ENCODE measurements at places on chromosomes 5 and 9.
A peak's percentile ranks its signal among the peaks of the same experiment; 100 is the strongest.

DNA sequence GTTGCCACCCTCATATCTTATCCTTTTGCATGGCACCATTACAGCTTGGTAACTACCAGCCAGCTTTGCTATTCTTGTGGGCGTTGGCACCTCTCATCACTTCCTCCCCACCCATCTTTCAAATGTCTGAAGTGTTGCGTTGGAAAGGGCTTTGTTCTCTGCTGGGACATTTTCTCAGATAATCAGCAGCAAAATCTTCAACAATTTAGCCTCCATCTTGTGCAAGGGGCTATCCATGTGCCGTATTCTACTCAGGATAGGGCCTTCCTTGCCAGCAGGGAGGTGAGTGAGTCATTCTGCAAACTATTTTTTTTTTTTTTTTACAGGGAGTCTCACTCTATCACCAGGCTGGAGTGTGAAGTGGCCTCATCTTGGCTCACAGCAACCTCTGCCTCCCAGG is 62.1 kb upstream of the NUDT12 start:
- no peak for DNase-seq

DNA sequence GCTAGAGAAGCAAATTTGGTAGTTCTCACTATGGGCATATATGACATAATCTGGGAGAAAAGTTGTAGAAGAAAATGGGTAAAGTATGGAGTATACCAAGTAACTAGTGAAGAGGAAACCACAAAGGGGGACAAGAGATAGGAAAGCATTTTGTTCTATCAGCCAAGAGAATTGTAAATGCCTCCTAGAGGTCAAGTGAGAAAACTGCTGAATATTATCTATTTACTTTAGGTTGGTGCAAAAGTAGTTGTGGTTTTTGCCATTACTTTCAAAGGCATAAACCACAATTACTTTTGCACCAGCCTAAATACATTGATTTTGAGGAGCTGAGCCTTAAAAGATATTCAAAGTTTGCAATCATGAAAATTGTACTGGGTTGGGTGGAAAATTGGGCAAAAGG is 126.7 kb upstream of the GRHPR start:
- DNase-seq, result no peak

DNA sequence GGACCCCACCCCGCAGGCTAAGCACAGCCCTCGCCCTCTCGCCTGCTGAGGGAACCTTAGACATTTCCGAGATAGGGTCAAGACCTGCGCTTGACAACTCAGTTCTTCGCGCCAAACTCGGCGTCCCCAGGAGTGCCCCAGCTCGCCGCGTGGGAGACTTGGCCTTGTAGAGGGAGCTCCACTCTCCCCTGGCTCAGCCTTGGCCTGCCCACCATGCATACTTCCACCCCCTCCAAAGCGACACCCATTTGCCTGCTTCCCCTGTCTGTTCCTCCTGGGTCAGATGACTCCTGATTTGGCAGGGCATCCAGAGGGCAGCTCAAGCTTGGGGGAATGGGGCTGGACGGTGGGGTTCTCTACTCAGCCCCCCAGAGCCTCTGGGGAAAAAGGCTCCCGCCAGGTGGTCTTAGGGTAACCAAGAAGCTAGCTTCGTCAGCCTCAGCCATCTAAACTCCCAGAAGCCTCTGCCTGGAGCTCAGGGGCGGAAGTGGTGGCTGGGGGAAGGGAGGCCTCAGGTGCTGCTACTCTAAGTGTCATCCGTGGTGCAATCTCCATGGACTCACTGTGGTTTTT is 560 bp downstream of the DOCK2 start:
- DNase-seq, result peak; percentile 49

- no peak for DNase-seq
These were observed 677.5 kb upstream of the ST8SIA4 start for GRCh38 chr5:101580591-101580990.

DNA sequence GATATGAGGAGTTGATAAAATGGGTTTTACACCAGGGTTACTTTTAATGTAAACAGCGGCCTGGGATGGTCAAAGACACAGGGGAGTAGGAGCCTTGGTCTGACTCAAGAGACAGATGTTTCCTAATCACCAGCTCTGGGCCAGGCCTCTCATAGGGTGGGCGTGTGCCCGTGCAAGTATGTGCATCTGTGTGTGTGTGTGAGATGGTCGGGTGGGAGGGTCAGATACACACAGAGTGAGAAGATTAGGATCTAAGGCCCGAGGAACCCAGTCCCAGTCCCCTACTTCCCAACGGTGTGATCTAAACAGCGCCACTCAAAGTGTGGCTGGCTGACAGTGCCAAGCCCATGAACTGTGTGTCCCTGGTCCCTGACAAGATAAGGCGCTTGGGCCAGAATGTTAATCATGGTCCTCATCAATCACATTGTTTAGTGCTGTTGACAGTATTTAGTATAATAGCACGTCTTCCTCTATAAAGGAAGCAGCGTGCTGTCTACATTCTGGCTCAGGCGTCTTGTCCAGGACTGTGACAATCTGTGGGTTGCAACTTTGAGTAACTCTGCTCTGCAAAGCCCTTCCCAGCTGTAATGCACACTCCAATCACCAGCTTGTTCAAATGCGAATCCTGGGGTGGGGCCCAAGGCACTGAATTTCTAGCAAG is 173.7 kb downstream of the DAB2IP start:
- no peak for DNase-seq

- no peak for DNase-seq
These were observed 151.6 kb upstream of the PHYKPL start for GRCh38 chr5:178383919-178384815.

GRCh38 chr5:26948921-26949320 is 89.5 kb downstream of the CDH9 start:
- DNase-seq, result no peak

- DNase-seq, result no peak
These were observed 59.0 kb upstream of the DPYSL3 start for GRCh38 chr5:147568710-147569406.

GRCh38 chr5:137344723-137345322 is 154.3 kb downstream of the SPOCK1 start:
- DNase-seq, result no peak

GRCh38 chr9:137348769-137349470 is 46.8 kb upstream of the NRARP start:
- no peak for DNase-seq

- no peak for DNase-seq
These were observed 19.6 kb upstream of the ZNF462 start for GRCh38 chr9:106843371-106843770.

- DNase-seq, result no peak
These were observed 20.5 kb upstream of the SLC6A19 start for GRCh38 chr5:1180841-1181271.

- DNase-seq, result no peak
These were observed 865 bp upstream of the SLC22A4 start for GRCh38 chr5:132293066-132293991.

- DNase-seq, result no peak
These were observed 86.0 kb upstream of the SH3PXD2B start for GRCh38 chr5:172540099-172540870.

GRCh38 chr5:179270581-179271427 is 74.5 kb downstream of the ADAMTS2 start:
- no peak for DNase-seq

GRCh38 chr5:83965441-83965840 is 244.8 kb upstream of the HAPLN1 start:
- DNase-seq, result no peak

GRCh38 chr5:81202655-81203054 is 30.5 kb upstream of the CKMT2 start:
- DNase-seq, result no peak

DNA sequence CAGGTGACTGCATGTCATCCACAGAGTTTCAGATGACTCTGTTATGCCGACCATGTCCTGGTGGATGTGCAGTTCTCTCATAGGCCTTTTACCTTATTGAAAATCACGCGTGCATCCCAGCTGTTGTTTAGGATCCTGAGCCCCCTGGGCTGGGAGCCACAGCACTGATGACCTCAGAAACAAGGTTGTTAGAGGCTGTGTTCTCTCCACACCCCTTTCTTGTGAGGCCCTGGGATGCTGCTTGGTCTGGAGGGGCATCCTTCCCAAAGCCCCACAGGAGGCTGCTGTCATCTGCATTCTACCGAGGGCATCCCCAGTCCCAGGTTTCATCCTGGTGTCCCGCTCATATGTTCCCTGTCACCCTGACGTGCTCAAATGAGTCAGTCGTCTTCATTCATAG is 76.5 kb upstream of the IRX4 start:
- no peak for DNase-seq

DNA sequence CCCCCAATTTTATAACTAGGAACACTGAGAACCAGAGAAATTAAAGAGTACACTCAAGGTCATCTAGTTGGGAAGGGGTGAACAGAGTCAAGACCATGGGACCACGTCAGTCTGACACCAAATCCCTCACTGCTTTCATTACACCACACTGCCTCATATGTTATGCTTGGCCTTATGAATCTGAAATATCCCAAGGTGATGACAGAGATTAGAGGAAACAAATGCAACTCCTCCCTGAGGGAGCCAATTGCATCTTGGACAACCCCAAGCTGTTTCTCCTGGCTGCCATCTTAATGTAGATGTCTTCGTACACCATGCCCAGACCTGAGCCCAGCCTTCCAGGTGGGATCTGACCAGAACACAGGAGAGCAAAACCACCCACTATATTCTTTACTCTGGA is 60.6 kb upstream of the ABCA1 start:
- DNase-seq, result no peak

- DNase-seq, result no peak
These were observed 104.3 kb downstream of the SEMA5A start for GRCh38 chr5:9441610-9442009.

DNA sequence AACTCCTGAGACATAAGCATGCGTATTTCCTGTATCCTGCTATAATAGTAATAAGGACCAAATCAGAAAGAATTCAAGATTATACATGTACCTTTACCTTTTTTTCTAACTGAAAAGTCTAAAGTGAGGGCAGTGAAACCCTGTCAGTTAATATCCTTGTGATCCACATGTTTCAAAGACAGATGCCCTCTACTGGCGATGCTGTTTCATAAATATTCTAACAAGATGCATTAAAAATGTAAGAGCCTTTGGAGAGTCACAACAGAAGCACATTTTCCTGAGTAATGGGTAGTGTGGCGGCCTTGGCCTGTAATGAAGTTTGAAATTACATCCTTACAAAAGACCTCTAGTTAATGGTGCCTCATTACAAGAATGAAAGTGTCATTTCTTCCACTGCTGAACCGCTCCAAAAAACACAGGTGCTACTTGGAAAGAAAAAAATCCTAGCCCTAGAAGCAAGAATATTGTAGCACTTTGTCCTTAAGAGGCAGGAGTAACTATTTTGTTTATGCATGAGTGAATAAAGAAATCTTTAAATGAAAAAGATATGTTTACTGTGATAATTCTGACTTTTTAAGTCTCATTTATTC is 232.6 kb downstream of the EPB41L4A start:
- no peak for DNase-seq

DNA sequence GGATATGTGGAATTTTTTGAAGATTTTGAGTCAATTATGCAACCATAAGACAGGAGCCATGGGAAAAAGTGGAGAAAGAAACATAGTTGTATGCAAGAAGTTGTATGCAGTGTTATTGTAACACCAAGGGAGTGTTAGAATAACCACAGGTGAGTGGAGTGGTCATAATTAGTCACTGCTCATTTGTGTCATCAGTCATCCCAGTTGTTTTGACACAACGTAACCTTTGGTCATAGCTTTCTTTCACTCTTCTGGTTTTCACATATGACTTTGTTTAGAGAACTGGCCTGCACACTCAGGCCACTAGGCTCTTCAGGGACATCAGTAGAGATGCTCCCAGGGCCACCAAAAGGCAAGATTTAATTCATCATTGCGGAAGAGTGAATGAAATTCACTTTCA is 158.7 kb upstream of the HMHB1 start:
- no peak for DNase-seq

- DNase-seq, result no peak
These were observed 24.3 kb downstream of the CENPP start for GRCh38 chr9:92349771-92350739.

- DNase-seq, result no peak
These were observed 476.8 kb downstream of the LRRC70 start for GRCh38 chr5:63055421-63055820.

- DNase-seq, result no peak
These were observed 391.1 kb upstream of the GRAMD2B start for GRCh38 chr5:126031989-126032716.

GRCh38 chr9:114316605-114317230 is 6.2 kb upstream of the ORM1 start:
- DNase-seq, result no peak

DNA sequence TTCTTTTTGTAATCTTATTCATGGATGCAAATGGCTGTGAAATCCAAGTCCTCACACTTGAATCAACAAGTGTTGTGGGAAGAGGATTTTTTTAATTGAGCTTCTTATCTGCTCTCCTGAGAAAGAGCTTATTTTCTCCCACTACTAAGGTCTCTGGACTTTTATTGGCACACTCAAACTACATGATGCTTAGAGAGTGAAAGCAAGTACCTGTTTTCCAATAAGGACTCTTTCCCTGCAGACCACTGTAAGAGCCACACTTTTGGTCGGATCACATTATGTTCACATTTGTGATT is 546.4 kb upstream of the ARRDC3 start:
- DNase-seq, result no peak

Measured in activated CD8-positive, alpha-beta memory T cell treated with anti-CD3 and anti-CD28 coated beads for 1 hour (primary cell).